ENCODE measurements at places on chromosomes 13 and 19. TPM values are rescaled to one million over a fixed set of nuclear protein-coding genes. Genes with fewer than 3 reads are reported as not detected.
A peak's percentile ranks its signal among the peaks of the same experiment; 100 is the strongest.

DNA sequence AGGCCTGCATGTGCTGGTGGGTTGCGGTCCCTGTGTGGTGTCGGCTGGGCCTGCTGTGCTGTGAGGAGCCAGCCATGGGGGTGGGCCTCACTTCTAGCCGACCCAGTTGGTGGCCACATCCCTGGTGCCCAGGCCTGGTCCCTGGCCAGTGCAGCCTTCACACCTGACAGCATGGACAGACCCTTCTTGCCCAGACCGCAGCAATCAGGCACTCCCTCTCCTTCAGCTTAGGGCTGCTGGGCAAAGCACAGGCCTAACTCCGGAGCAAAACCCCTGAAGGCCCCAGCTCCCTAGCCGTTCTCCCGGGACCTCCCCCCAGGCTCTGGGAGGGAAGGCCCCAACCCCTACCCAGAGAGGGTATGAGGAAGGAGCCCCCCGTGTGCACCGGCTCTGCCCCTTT lies 6.6 kb upstream of the MCF2L start:
- no peak overlapping the region for H3K4me3 ChIP-seq
- no peaks in the 10 kb centered on the region for H3K36me3 ChIP-seq
- H3K27me3 ChIP-seq = no peaks in the 10 kb centered on the region
- no peaks in the 10 kb centered on the region for H3K4me1 ChIP-seq

DNA sequence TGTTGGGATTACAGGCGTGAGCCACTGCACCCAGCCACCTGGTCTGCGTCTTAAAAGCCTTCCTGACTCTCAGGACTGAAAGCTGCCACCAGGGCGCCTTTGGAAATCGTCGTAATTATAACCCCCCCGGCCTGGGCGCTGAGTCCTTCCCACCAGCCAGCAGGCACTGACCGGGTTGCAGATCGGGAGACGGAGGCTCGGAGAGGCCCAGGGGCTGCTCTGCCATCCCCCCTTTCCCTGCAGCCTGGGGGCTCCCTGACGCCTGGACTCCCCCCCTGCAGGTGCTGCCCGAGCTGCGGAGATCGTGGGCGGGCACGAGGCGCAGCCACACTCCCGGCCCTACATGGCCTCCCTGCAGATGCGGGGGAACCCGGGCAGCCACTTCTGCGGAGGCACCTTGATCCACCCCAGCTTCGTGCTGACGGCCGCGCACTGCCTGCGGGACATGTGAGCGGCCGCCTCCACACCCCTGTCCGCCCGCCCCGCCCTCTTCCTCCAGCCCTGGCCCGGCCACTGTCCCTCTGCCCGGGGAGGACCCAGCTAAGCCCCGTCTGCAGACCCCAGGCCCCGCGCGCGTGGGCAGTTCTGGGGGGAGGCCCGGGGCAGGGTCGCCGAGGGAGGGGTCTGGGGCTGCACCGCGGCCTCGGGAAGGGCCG lies 2.5 kb downstream of the PRTN3 start:
- H3K4me3 ChIP-seq = no peak overlapping the region
- DNase-seq = no peak
- H3K36me3 ChIP-seq = no peaks in the 10 kb centered on the region
- peaks cover 22% of the 10 kb centered on the region for H3K27me3 ChIP-seq
- H3K27ac ChIP-seq = no peak overlapping the region

- no peak overlapping the region for H3K4me3 ChIP-seq
- H3K27ac ChIP-seq = no peak overlapping the region
- no peaks in the 10 kb centered on the region for H3K27me3 ChIP-seq
- no peak for DNase-seq
- no peaks in the 10 kb centered on the region for H3K36me3 ChIP-seq
- H3K4me1 ChIP-seq = no peaks in the 10 kb centered on the region
Measured at GRCh38 chr13:36450534-36450933, 18.2 kb downstream of the CCNA1 start.

DNA sequence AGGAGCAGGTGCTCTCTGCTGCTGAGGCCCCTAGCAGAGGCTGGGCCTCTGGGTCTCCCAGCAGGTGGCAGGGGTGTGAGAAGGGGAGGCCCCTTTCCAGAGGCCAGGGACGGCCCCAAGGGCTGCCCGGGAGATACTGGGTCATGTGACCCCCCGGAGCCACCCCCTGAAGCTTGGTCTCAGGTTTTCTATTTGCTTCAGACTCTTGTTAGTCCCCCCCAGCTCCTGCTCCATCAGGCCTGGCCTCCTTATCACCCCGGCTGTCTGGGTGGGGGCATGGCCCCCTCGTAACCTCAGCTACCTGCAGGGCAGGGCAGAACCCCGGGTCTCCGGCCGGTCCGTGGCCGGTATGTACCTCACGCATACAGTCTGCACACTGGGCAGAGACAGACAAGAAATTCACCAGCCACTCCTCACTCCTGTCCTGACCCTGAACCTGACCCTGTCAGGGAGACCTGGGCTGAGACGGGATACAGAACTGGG lies 13.2 kb upstream of the TCF3 start:
- peak; percentile 51 for DNase-seq
- no peaks in the 10 kb centered on the region for H3K36me3 ChIP-seq
- H3K27ac ChIP-seq = no peak overlapping the region

FGF14 gene
- 2.3 TPM for total RNA-seq
